GM13976 (cell line): ENCODE measurements at places on chromosomes 3 and 15.

- no peak for DNase-seq
Observed at GRCh38 chr15:39183164-39183881, 397.6 kb upstream of the THBS1 start.

DNA sequence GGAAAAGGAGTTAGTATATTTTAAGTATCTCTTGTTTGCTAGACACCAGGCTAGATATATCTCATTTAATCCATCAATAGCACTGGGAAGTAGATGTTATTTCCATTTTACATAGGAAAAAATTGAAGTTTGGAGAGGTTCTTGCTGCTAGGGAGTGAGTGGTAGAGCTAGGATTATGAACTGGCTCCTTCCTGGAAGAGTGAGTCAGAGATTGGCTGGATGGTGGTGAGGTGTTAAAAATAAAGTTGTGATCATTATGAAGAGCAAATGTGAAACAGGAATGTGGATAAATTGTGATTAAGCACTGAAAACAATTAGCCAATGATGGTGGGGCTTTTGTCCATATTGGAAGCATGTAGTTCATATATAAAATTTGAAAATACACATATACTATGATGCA, 234.2 kb downstream of the WNT5A start:
- DNase-seq = no peak

- DNase-seq = no peak
Observed at GRCh38 chr3:132550579-132551305, 46.3 kb upstream of the ACKR4 start.

DNA sequence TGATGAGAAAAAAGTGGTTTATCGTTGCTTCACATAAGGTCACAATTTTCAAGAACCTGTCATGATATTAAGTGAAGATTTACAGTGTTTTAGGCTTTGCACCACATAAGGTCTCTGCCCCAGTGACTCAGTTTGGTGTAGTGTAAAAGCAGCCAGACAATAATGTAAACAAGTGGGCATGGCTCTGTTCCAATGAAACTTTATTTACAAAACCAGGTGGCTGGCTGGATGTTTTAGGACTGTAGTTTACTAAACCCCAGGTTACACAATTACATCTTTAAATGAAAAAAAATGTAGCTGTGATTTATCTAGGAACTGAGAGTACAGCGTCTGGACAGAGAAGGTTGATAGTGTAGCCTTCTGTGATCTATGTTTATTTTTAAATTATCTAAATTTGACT, 9.7 kb upstream of the FBXL22 start:
- no peak for DNase-seq

GRCh38 chr15:81133782-81134461, at the start of gene CFAP161:
CFAP161 (plus strand) TSS chr15:81134270; CDS start chr15:81134330, 60 bp downstream.
- peak; percentile 53 for DNase-seq

DNA sequence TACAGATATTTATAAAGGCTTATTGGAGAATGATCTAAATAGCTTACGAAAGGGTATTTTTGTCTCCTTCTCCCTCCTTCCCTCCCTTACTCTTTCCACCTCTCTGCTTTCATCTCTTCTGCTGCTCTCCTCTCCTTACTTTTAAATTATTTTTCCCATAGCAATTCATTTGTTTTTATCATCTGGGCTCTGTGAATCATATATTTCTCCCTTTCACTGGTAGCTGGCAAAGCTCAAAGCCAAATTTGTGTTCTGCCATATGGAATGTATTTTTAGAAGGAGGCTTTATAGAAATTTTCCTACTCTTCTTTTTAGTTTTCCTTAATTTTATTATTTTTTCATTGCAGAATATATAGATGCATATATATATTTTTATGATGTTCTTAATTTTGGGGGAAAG, 385.8 kb downstream of the C3orf38 start:
- no peak for DNase-seq

DNA sequence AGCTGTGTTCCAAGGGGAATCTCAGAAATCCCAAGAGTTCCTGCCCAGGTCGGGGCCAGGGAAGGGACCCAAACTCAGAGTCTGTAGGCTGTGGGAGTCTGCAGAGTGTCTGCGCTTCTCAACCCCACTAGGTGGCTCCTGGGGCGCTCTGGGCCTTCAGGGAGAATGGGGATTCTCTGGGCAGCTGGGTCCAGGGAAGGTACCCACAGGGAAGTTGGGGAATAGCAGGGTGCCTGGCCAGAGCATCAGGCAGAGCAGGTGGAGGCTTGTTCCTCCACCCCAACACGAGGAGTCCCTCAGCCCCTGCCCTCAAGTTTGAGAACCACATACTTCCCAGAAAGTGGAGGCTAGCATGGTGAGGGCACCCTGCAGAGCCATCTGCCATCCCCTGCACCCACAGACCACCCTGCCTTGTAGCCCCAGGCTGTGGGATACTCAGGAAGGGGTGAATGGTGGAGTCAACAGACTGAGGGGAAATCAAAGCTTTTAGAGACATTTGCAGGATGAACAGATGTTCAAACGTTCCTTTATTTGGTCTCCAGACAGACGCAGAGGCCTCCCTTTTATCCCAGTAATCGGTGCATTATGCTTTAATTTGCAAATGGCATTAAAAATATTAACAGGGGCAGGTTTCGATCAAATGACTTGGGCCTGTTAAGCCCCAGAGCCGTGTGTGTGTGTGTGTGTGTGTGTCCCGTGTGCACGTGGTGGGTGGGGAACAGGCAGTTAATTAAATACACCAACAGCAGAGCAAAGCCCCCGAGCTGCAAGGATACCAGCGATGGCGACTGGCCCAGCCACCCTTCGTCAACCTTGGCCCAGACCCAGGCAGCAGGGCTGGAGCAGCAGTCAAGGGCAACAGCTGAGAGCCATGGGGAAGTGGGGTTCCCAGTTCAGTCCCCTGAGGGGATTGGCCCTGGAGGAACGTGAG, 57.7 kb downstream of the DNAJB8 start:
- DNase-seq = no peak

GRCh38 chr3:55158345-55158744, 230.5 kb upstream of the LRTM1 start:
- DNase-seq = no peak

DNA sequence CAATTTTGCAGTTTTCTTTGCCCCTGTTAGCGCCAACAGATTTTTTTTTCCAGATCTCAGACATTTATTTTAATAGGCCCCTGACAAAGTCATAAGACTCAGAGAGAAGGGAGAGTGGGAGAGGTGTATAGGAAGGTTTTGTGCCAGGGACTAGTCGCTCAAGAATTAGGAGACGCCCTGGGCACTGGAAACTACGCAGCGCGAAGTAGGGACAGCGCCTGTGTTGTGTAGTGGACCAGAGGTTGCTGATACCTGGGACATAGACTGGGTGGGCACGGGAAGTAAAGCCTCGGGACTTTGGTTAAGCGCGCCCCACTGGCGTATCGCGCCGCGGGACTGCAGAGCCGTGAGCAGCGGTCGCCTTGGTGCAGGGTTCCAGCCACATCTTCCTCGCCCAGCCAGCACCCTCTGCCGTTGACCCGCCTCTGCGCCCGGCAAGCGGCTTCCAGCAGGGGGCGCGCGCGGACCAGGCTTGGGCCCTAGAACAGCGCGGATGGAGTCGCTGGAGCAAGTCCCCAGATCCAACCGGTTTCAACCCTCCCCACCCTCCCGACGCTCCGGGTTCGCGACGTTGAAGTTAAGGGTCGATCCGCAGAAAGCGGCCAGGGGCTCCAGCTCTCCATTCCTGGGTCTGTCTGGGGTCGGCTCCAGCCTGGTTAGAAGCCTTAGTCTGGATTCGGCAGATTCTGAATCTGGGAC, 3.0 kb upstream of the ISLR2 start:
- DNase-seq = peak; percentile 90

DNA sequence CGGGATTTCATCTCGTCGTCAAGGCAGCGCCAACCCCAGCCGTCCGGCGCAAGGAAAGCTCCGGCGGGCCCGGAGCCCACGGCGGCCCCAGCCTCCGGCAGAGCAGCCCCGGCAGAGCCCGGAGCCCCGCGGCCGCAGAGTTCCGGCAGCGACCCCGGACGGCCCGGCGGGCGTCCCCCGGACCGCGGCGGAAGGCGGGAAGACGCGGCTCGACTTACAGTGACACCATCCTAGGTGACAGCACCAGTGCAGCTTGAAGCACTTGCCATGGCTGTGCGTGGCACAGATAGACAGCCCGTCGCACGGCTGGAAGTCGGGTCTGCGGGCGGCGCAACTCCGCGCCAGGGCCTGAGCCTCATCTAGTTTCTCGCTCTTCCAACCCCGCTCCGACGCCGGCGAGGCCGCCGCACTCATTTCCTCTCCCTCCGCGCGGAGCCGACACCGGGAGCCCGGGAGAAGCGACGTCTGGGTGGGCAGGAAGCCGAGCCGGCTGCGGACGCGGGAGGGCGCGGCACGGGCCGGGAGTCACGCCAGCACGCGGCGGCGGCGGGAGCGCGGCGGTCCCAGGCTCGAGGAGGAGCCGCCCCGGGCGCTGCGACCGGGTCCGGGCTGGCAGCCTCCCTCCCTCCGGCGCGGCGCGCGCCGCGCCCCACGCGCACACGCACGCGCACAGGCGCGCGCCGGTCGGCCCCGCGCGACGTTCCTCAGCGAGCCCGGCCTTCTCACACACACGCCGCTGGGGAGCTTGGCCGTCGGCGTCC, at the start of gene C3orf70:
TSS of gene C3orf70 (minus strand) at position 651 of the 761 bp plus-strand sequence. CDS start at position 414, 237 bp downstream.
- DNase-seq = peak; percentile 61

DNA sequence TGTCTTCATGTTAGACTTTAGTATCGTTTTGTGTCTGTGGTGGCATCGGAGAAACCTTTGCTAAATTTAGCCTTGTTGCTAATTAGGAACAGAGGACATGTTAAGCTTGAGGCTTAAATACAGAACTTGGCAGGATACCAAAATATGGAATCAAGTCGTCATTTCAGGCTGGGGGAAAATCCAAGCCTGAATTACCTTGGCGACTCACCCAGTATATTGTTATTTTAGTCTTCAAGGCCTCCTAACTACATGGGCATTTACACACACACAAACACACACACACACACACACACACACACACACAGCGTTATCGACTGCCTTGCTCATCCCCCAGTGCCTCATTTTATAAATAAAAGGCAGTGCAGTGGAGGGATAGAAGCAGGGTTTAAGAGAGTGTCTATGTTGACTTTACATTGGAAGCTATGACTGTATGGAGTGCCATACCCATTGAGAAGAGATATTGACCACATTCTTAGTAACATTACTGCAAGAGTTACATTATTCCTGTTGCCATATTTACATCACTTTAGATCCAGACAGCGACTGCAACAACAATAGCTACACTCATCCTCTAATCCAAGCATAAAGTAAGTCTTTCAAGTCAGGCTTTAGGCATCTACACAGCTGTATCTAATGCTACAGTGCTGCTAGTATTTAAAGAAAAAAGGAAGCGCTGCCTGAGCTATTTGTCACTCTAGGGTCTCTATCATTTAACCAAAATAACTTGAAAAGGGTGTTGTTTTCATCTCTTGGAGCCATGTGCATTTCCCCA, 210.8 kb upstream of the SEMA6D start:
- no peak for DNase-seq

GRCh38 chr3:122239112-122239511, 55.6 kb downstream of the CASR start:
- DNase-seq = no peak
